ENCODE measurements at places on chromosomes 6 and 20.

DNA sequence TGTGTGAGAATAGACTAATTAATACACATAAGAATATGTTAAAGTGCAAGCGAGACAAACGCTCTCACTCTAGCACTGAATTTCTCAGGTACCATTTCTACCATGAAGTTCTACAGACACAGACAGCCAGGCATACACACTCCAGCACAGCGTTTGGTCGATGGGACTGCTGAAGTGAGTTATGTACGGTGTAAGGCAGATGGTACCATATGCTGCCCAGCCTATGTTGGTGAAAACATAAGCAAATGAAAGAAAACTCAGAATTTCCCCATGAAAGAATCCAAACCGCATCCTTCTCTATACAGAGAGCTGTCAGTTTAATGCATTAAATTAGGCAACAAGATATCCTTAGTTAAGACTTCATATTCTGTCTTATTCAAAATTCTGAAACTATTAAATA is 34.9 kb downstream of the AGPAT4 start:
- DNase-seq = no peak

- DNase-seq = no peak
Measured at GRCh38 chr6:34338377-34338776, 54.1 kb downstream of the NUDT3 start.

DNA sequence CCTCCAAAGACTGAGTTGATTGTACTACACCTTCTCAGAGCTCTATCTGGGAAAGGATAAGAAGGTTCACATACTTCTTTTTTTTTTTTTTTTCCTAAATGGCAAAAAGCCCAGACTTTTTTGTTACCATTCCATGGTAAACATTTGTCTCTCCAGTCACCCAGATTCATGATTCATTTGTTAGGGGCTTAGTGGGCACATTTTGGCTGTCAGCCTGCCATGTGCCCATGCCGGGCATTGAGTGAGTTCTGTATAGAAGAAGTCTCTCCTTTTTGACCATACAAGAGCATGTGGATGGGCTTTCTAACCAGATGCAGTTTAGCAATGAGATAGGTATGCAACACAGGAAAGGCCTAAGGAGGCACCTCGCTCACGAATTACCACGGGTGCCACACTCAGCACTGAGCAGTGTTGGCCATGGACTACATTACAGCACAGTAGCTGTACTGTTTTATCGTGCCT is 447.5 kb upstream of the HSF2 start:
- no peak for DNase-seq

DNA sequence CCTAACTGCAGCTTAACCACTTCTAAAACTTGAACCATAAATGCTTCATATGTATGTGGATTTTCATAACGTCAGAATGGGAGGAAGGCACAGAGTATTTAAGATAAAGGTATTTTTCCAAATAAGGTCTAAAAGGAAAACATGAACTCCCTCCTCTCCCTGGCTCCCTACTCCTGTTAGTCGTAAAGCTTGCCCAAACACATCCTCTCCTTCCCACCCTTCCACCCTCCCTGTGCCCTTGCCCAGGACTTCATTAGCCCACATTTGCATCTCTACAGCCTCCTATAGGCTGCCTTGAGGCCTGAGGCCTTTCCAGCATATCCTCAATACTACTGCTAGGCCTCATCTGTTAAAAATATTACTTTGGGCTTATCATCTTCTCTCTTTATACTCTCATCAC is 17.1 kb upstream of the SMIM13 start:
- DNase-seq = no peak

GRCh38 chr6:111809264-111809663 is 64.0 kb downstream of the FYN start:
- no peak for DNase-seq

- DNase-seq = no peak
Measured at GRCh38 chr20:38294076-38294591, 9.8 kb upstream of the BPI start.

GRCh38 chr20:62578294-62578897 is 63.9 kb upstream of the SLCO4A1 start:
- no peak for DNase-seq

- DNase-seq = no peak
Measured at GRCh38 chr20:45433316-45433715, 17.4 kb downstream of the PIGT start.

All from activated naive CD4-positive, alpha-beta T cell treated with Interleukin-2 at 50 U/mL for 16 hours (primary cell).